ENCODE measurements at places on chromosomes 3 and 15.

GRCh38 chr3:24521420-24522145 is 26.9 kb upstream of the THRB start:
- H3K27me3 ChIP-seq = peaks cover 6% of the 10 kb centered on the region
- H3K36me3 ChIP-seq = no peaks in the 10 kb centered on the region
- no peak overlapping the region for H3K27ac ChIP-seq
- DNase-seq = peak; percentile 57
- peak overlapping the region; percentile 61 for H3K4me3 ChIP-seq
- H3K4me1 ChIP-seq = no peaks in the 10 kb centered on the region

GRCh38 chr15:65862682-65863081 is 6.6 kb upstream of the RAB11A start:
- H3K27me3 ChIP-seq = no peaks in the 10 kb centered on the region
- H3K27ac ChIP-seq = no peak overlapping the region
- no peak overlapping the region for H3K4me3 ChIP-seq
- DNase-seq = peak; percentile 51

DNA sequence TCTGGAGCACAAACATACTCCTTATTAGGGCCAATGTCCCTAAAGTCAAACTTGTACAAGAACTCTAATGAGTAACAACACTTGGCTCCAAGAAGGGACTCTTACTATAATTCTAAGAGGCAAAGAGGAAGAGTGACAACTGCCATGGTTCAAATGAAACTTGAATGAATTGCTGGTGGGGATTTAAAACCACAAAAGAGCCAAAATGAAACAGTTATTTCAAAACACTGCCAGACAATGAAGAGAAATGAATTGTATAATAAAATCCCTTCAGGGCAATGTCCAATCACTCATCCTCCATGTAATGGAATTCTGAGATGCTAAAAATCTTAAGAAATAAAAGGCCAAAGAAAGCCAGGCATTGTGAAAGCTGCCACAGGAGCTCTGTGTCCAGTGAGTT is 14.2 kb downstream of the THRB start:
- no peaks in the 10 kb centered on the region for H3K36me3 ChIP-seq
- no peak overlapping the region for H3K4me3 ChIP-seq
- H3K4me1 ChIP-seq = no peaks in the 10 kb centered on the region
- no peaks in the 10 kb centered on the region for H3K27me3 ChIP-seq
- no peak overlapping the region for H3K27ac ChIP-seq
- no peak for DNase-seq

DNA sequence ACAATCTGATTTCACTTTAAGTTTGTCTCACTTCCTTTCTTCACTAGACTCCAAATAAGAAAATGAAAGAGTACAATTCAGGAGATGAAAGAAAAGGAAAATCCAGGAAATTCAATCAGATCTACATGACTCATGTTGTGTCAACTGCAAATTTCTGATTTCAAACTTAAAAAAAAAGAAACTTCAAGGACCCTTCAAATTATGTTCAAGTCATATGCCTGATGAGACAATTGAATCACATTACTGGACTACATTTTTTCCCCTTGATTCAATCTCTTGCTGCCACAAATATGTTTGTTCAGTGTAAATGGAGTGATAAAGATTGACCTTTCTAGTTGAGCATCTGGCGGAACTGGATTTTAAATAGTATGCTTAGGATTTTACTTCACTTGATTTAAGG is 37.4 kb downstream of the FRMD5 start:
- no peak overlapping the region for H3K4me3 ChIP-seq
- no peaks in the 10 kb centered on the region for H3K27me3 ChIP-seq
- no peak overlapping the region for H3K27ac ChIP-seq
- no peaks in the 10 kb centered on the region for H3K4me1 ChIP-seq
- H3K36me3 ChIP-seq = no peaks in the 10 kb centered on the region
- DNase-seq = no peak

DNA sequence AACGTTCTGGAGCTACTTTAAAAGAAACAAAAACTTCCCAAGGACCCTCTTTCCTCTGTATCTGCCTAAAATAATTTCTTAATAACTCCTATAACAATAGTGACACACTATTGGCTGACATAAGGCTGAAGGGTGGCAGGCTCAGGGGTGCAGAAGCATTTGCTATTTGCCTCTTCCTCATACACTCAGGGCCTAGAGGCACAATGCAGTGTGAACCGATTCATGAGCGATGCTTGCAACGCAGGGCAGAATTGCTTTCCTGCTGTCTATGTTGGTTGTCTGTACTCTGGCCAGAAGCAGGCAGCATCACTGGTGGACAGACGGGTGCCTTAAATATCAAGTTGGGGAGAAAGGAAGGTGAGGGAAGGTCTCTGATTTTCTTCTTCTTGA is 157.4 kb downstream of the AGBL1 start:
- no peaks in the 10 kb centered on the region for H3K36me3 ChIP-seq
- H3K4me1 ChIP-seq = no peaks in the 10 kb centered on the region
- no peak overlapping the region for H3K4me3 ChIP-seq
- H3K27me3 ChIP-seq = no peaks in the 10 kb centered on the region
- no peak for DNase-seq

- peak; percentile 86 for DNase-seq
- H3K27me3 ChIP-seq = no peaks in the 10 kb centered on the region
- peaks cover 38% of the 10 kb centered on the region for H3K4me1 ChIP-seq
- no peaks in the 10 kb centered on the region for H3K36me3 ChIP-seq
These were observed 346.3 kb upstream of the MDFIC2 start for GRCh38 chr3:70658513-70659310.

GRCh38 chr3:67288466-67289106 is 290.5 kb downstream of the KBTBD8 start:
- H3K27me3 ChIP-seq = no peaks in the 10 kb centered on the region
- no peaks in the 10 kb centered on the region for H3K36me3 ChIP-seq
- DNase-seq = no peak
- H3K4me3 ChIP-seq = no peak overlapping the region

GRCh38 chr3:9196020-9196419 is 53.4 kb downstream of the SRGAP3 start:
- no peak overlapping the region for H3K27ac ChIP-seq
- H3K36me3 ChIP-seq = no peaks in the 10 kb centered on the region
- no peaks in the 10 kb centered on the region for H3K27me3 ChIP-seq
- no peak for DNase-seq
- no peaks in the 10 kb centered on the region for H3K4me1 ChIP-seq

- H3K36me3 ChIP-seq = no peaks in the 10 kb centered on the region
- no peaks in the 10 kb centered on the region for H3K27me3 ChIP-seq
- H3K4me1 ChIP-seq = no peaks in the 10 kb centered on the region
- H3K27ac ChIP-seq = no peak overlapping the region
These were observed 35.6 kb downstream of the ALCAM start for GRCh38 chr3:105402287-105402801.

DNA sequence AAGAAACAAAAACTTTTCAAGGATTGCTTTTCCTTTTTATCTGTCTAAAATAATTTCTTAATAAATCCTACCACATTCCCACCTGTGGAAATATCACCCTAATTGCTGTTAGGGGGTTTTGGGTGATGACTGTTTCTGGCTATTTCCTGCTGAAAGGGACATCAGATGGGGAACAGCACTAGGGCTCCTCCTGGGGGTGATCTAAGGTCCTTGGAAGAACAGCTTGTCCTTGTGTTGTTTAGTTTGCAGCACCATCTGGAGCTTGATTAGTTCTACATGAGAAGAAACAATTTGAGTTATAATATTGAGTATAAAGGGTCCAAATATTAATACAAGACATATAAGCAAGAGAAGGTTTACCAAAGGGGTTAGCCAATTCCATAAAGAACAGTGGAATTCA is 18.7 kb downstream of the OR5H15 start:
- no peaks in the 10 kb centered on the region for H3K4me1 ChIP-seq
- H3K27ac ChIP-seq = no peak overlapping the region
- peak; percentile 21 for DNase-seq
- no peaks in the 10 kb centered on the region for H3K27me3 ChIP-seq
- H3K4me3 ChIP-seq = no peak overlapping the region

DNA sequence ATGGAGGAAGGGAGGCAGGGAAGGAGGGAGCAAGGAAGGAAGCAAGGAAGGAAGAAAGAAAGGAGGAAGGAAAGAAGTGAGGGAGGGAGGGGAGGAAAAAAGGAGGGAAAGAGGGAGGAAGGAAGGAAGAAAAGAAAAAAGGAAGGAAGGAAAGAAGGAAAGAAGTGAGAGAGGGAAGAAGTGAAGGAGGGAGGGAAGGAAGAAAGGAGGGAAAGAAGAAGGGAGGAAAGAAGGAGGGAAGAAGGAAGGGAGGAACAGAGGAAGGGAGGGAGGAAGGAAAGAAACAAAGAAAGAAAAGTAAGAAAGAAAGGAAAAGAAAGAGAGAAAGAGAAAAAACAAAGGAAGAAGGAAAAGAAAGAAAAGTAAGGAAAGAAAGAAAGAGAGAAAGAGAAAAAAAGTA is 183.0 kb upstream of the SLC24A5 start:
- H3K4me1 ChIP-seq = peaks cover 10% of the 10 kb centered on the region
- H3K4me3 ChIP-seq = no peak overlapping the region
- no peaks in the 10 kb centered on the region for H3K27me3 ChIP-seq
- H3K27ac ChIP-seq = no peak overlapping the region
- no peaks in the 10 kb centered on the region for H3K36me3 ChIP-seq
- no peak for DNase-seq

DNA sequence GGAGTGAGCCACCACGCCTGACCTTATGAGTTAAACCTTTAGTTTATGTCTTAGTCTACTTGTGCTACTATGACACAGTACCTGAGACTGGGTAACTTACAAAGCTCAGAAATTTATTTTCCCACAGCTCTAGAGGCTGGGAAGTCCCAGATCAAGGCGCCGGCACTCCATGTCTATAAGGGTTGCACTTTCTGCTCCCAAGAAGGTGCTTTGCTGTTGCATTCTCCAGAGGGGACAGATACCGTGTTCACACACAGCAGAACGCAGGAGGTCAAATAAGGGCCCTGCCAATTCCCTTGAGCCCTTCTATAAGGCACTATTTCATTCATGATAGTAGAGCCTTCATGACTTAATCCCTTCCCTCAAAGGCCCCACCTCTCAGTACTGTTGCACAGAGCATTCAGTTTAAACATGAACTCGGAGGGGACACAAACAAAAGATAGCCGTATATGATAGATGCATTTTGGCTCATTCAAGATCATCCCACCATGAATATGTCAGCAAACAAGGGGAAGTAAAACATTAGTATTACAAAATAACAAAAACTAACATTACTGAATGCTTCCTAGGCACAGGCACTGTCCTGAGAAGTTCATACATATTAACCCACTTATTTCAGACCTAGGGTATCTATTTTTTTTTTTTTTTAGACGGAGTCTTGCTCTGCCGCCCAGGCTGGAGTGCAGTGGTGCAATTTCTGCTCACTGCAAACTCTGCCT is 26.5 kb downstream of the PLA1A start:
- H3K36me3 ChIP-seq = no peaks in the 10 kb centered on the region
- H3K4me1 ChIP-seq = peaks cover 2% of the 10 kb centered on the region
- H3K27ac ChIP-seq = no peak overlapping the region
- no peak overlapping the region for H3K4me3 ChIP-seq

GRCh38 chr3:141370065-141370533 is 1.8 kb downstream of the ZBTB38 start:
- DNase-seq = peak; percentile 95
- no peak overlapping the region for H3K4me3 ChIP-seq
- H3K36me3 ChIP-seq = no peaks in the 10 kb centered on the region
- H3K4me1 ChIP-seq = peaks cover 70% of the 10 kb centered on the region

DNA sequence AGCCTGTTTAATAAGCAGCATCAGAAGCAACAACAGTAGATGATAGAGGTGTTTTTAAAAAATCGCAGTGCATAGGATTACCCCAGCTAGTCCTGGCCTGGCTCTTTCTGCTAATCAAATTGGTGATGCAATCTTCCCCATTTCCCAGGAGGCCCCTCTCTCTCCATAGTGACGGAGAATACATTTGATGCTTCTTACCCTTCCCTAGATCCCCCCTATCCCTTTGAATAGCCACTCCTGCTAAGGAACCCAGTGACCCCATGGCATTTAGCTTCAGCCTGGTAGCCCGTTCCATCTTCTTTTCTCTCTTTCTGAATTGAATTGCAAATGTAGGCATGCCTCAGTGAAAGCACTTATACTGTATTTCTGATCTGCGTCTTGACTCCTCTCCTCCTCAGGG is 223.6 kb upstream of the GAP43 start:
- H3K36me3 ChIP-seq = no peaks in the 10 kb centered on the region
- H3K27me3 ChIP-seq = no peaks in the 10 kb centered on the region
- no peak overlapping the region for H3K4me3 ChIP-seq

GRCh38 chr15:41985236-41986160 is 13.1 kb upstream of the EHD4 start:
- H3K27ac ChIP-seq = no peak overlapping the region
- H3K4me3 ChIP-seq = no peak overlapping the region
- H3K27me3 ChIP-seq = no peaks in the 10 kb centered on the region
- DNase-seq = no peak
- H3K36me3 ChIP-seq = no peaks in the 10 kb centered on the region

GRCh38 chr3:98563661-98564281 is 29.6 kb downstream of the CPOX start:
- no peak overlapping the region for H3K4me3 ChIP-seq
- peak; percentile 70 for DNase-seq

DNA sequence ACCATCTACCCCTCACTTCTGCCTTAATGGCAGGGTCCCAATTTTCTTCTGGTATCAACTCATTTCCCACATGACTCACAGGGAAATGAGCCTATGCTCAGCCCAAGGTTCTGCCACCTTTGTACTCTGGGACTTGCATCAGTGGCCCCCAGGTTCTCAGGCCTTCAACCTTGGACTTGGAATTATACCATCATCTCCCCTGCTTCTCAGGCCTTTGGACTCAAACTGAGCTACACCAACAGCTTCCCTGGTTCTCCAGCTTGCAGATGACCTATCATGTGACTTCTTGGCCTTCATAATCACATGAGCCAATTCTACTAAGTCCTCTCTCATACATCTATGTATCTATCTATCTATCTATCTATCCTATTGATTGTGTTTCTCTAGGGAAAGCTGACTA is 149.5 kb downstream of the PLCH1 start:
- DNase-seq = no peak
- H3K36me3 ChIP-seq = no peaks in the 10 kb centered on the region
- no peaks in the 10 kb centered on the region for H3K27me3 ChIP-seq
- H3K4me1 ChIP-seq = no peaks in the 10 kb centered on the region

- H3K4me3 ChIP-seq = no peak overlapping the region
- no peak for DNase-seq
- no peaks in the 10 kb centered on the region for H3K36me3 ChIP-seq
- H3K27ac ChIP-seq = no peak overlapping the region
- H3K27me3 ChIP-seq = no peaks in the 10 kb centered on the region
These were observed 14.6 kb downstream of the USP3 start for GRCh38 chr15:63519041-63519440.

DNA sequence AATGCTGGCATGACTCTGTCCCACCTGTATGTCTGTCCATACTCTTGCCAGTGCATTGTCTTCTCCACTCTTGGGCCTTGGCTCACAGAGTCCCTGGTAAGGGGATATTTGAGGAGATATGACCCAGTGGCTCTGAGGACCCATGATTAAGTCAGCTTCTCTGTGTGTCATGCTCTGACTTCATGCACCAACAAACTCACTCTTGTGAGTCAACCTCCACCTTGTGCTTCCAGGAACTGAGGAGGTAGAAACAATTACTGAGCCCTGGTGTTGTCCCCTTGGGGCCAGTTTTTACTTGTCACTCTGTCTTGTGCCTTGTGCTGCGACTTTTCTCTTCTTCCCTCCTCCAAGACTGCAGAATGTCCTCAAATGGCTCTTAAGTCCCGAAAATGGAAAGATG is 127.1 kb downstream of the ABHD5 start:
- H3K36me3 ChIP-seq = no peaks in the 10 kb centered on the region
- no peak for DNase-seq
- no peak overlapping the region for H3K4me3 ChIP-seq
- no peaks in the 10 kb centered on the region for H3K27me3 ChIP-seq
- H3K27ac ChIP-seq = no peak overlapping the region
- H3K4me1 ChIP-seq = no peaks in the 10 kb centered on the region

All from MM.1S (cell line).